Activated CD4-positive, alpha-beta T cell treated with anti-CD3 and anti-CD28 coated beads, Interleukin-2, amount 50 U/mL, for 48 hours (primary cell): ENCODE measurements at places on chromosomes 12 and 14.

GRCh38 chr12:108162207-108162606, 33.1 kb downstream of the WSCD2 start:
- DNase-seq: no peak

DNA sequence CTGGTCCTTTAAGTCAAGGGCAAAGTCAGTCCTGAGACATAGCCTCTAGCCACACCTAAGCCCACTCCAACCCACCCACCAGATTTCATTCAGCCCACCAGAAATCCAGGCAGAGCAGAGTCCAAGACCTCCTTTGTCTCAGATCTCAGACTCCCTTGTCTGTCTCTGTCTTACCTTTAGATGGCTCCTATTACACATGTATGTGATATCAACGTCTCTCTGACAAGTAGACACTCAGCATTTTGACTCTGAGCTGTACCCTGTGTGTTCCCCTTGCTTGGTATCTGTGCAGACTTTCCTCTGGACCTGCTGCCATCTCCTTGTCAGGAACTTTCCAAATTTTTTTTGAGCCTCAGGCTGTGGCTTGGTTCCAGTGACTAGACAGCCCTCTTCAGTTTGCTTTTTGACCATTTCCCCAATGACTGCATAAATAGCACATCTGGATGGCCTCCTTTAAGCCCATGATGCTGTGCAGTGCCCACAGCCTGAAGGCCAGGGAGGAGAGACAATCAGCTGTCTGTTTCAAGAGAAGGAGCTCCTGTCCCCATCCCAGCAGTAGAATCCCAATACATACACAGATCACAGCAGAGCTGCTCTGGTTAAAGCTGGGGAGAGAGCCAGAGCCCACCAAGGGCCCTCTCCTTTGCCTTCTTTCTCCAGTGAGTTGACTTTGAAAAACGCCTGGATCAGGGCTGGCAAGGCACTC, 7.0 kb downstream of the POU6F1 start:
- DNase-seq: no peak

- no peak for DNase-seq
Observed at GRCh38 chr12:9626291-9626690, 18.6 kb upstream of the KLRB1 start.

DNA sequence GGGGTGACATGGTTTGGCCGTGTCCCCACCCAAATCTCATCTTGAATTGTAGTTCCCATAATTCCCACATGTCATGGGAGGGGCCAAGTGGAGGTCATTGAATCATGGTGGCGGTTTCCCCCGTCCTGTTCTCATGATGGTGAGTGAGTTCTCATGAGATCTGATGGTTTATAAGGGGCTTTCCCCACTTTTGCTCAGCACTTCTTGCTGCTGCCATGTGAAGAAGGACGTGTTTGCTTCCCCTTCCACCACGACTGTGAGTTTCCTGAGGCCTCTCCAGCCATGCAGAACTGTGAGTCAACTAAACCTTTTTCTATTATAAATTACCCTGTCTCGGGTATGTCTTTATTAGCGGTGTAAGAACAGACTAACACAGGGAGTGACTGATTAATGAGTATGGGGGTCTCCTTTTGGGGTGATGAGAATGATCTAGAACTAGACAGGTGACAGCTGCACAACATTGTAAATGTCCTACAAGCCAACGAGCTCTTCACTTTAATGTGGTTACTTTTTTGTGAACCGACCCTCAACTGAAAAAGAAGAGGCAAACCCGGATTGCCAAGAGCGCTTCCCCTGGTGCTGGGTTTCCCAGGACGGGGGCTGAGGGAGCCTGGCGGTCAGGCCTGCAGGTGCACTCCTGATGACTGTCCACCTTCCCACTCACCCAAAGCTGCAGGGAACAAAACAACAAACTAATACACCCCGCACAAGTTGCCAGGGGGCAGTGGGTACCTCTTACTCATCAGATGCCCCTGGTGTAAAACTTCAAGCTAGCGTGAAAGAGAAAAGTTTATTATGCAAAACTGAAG, 90.1 kb downstream of the NCOR2 start:
- DNase-seq: peak; percentile 17

DNA sequence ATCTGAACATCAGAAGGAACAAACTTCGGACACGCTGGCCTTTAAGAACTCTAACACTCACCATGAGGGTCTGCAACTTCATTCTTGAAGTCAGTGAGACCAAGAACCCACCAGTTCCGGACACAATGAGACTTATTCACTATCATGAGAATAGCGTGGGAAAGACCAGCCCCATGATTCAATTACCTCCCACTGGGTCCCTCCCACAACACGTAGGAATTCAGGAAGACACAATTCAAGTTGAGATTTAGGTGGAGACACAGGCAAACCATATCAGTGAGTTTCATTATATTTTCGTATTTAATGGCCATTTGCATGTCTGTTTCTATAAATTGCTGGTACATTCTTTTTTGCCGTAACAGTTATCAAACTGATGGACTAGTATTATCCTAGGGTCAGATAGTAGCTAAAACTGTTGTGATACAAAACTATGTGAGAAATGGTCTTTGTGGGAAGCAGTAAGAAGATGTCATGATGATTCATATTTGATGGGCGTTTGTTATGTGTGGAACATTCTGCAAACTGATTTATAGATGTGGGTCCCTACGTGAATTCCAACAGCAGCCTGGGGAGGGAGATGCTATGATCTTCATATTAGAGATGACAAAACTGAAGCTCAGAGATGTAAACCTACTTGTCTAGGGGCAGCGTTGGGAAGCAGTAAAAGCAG, 282.4 kb upstream of the TMEM132C start:
- no peak for DNase-seq

DNA sequence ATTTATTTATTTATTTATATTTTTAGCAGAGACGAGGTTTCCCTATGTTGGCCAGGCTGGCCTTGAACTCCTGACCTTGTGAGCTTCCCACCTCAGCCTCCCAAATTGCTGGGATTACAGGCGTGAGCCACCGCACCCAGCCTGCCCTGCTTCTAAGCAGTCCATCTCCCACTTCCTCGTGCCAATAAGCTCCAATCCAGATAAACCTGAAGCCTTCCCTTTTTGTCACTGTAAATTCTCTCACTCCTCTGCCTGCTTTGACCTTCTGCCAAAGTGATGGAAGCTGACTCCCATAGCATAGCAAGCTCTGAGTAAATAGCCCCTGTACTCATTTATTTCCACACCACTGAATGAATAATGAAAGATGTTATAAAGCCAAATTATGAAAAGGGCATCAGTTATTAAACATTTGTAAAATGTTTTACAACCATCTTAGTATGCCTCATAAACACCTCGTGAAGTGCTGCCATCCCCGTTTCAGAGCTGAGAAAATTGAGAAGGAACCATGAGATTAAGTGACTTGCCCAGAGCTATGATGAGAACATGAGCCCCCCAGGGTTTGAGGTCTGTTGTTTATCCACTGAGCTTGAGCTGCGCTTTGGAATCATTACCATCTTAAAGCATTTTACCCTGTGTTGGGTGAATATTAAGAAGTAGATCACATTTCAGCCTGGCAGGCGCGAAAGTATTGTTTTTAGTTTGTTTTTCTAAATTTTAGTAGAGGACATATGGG, 30.4 kb downstream of the MANSC1 start:
- DNase-seq: no peak

DNA sequence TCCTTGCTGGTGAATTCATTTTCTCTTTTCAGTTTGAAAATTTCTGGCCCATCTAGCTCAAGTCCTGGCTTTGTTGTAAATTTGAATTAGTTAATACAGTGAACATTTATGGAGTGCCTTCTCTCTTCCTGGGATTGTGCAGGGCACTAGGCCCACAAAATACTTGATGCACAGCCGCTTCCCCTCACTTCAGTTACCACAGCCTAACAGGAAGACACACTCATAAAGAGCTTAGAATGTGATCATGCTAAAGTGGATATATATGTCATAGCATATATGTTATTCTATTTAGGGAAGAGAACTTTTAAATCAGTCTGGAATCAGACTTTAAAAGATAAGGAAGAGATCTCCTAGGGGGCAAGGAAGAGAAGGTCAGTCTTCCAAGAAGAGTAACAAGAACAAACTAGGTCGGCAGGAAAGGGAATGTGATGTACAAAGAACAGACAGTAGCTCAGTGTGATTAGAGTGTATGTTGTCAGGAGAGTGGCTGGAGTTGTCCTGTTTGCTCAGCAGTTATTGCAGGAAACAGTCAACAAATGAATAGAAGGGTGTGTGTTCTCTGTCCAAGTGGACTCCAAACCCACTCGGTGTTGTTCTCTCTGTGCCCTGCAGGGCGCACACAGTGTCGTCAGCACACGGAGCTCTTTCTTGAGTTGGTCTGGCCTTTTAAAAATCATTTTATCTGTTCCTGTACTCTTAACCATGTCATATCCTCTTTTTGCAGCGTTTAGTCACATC, 74.4 kb downstream of the DAAM1 start:
- DNase-seq: no peak

DNA sequence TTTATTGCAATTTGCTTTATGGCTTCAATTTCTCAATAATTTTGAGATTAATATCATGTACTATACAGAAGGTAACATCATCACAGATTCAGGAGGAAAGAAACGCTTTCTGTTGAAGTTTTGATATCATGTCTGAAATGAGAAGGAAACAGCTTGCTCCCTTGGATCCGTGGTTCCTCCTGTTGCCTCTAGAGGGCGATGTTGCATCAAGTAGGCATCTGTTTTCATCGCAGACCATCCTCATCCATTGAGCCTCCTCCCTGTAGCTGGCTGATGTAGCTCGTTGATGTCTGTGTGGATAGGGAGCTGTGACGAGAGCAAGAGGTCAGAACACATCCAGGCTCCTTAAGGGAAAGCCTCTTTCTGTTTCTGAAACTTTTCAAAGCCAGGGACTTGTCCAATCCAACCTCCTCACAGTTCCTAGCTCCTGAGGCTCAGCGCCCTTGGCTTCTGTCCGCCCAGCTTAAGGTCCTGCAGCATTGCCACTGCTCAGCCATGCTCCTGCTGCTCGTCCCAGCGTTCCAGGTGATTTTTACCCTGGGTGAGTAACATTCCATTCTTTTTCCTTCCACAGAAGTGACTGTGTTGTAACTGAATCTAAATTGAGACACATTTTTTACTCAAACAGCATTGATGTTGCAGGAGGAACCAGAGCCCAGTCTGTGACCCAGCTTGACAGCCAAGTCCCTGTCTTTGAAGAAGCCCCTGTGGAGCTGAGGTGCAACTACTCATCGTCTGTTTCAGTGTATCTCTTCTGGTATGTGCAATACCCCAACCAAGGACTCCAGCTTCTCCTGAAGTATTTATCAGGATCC, 304.8 kb upstream of the OR4E1 start:
- DNase-seq: peak; percentile 63

DNA sequence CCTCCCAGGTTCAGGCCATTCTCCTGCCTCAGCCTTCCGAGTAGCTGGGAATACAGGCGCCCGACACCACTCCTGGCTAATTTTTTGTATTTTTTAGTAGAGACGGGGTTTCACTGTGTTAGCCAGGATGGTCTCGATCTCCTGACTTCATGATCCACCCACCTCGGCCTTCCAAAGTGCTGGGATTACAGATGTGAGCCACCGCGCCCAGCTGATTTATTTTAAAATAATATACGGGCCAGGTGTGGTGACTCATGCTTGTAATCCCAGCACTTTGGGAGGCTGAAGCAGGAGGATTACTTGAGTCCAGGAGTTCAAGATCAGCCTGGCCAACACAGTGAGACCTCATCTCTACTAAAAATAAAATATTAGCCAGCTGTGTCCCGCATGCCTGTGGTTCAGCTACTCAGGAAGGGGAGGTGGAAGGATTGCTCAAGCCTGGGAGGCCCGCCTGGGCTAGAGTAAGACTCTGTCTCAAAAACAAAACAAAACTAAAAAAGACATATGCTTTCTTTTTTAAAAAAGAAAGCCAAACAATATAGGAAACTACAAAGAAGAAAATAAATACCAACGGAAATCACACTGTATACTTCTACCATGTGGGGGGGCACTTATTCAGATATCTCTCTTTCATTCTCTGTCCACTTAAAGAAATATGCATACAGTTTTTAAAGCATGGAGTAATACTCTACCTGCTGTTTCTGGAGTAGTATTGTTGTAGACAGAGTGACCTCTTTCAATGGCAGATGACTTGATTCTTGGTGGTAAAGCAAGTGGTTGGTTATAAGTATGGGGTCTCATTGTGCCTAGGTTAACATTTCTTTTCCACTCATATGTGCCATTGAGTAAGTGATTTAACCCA, 930 bp upstream of the MIA2 start:
- no peak for DNase-seq

DNA sequence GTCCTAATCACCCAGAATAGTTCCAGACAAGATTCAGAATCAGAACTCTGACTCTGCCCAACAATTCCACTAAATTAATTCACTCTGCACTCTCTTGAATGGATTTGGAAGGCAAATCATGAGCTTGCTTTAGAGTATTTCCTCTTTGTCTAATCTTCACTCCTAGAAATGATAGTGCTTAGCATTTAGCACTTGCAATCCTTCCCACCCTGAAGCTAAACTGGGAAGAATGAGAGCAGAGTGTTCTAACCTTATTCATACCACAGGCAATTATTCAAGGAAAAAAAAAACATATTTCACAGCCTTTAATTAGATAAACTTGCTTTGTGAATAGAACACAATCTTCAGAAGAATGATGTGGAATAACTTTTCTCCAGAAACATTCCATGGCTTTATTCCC, 264.6 kb downstream of the PAWR start:
- DNase-seq: no peak

GRCh38 chr14:78985668-78986381, 815.7 kb downstream of the NRXN3 start:
- DNase-seq: no peak

DNA sequence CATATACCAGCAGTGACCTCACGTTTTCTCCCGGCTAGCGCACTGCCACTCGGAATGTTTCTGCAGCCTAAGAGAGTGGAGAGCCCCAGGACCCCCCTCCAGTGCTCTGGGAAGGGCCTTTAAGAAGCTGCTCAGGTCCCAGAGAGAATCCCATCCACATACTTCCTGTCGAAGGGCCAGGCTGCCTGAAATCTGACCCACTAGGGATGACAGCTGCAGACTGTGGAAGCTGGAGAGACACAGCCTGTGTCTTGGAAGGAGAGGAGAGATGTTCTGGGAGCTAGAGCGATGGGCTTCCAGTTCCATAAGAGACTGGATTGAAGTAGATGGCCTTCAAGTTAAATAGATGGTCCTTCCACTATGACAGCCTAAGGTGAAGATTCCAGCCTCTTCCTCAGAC, 54.4 kb downstream of the IQSEC3 start:
- DNase-seq: no peak

GRCh38 chr12:56385873-56386272, 23.2 kb upstream of the APOF start:
- no peak for DNase-seq

- no peak for DNase-seq
Observed at GRCh38 chr12:77980782-77981181, 150.1 kb downstream of the NAV3 start.

GRCh38 chr14:80839743-80840142, 101.8 kb downstream of the CEP128 start:
- no peak for DNase-seq

GRCh38 chr14:20427231-20428009, 8.5 kb downstream of the KLHL33 start:
- DNase-seq: no peak
